ENCODE measurements at places on chromosomes 3 and 15.

DNA sequence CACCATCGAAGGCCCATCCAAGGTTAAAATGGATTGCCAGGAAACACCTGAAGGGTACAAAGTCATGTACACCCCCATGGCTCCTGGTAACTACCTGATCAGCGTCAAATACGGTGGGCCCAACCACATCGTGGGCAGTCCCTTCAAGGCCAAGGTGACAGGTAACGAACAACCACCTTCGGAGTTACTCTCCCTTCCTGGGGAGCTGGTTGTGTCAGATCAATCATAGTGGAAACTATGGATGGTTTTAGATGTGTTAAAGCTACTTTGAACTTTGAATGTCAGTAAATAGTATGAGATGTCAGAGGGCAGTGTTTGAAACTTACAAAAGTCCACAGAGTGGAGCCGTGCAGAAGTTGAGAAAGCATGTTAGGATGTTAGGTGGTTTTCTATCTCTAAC, 42.3 kb downstream of the DNASE1L3 start:
- DNase-seq: no peak

GRCh38 chr3:196193133-196193735, 18.0 kb downstream of the ZDHHC19 start:
- no peak for DNase-seq

GRCh38 chr3:8460050-8460708, 41.4 kb upstream of the LMCD1 start:
- no peak for DNase-seq

GRCh38 chr15:90933301-90933700, 952 bp upstream of the HDDC3 start:
- no peak for DNase-seq

DNA sequence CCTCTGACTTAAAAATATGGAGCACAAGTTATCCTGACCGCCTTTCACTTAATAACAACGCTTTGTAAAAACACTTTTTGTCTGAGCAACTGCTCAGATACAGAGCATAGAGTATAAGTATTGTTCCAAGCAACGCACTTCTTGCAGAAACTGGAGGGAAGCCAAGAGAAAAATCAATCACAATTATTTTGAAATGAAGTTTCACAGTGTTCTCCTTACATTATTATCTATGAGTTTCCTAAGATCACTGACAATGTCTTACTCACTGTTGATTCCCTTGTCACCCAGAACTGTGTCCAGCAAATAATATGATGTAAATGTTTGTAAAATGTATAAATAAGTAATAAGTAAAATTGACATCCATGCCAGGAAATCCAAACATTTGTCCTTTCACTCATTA, 184.6 kb upstream of the GPR149 start:
- no peak for DNase-seq

- no peak for DNase-seq
Measured at GRCh38 chr3:171548917-171549316, 88.7 kb upstream of the TNIK start.

DNA sequence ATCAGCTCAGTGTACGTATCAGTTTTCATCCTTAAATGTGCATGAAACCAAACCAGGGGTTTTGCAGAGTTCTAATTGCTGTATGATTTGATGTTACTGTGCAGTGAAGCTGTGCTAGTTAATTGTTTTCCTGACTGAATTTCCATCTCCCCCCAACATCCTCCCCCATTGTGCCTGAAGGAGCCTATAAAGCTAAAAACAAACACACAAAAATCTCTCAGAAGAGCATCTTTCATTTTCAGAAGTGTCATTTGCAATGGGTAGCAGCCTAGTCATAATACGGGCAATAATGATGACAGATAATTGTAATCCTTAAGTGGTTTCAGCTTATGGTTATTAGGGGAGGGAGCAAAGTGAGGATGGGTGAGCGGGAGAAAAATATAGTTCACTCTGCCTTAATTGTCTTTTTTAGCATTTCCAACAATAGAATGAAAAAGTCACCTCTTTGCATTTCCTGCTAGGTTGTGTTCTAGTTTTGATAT, 207.9 kb upstream of the TBL1XR1 start:
- no peak for DNase-seq

DNA sequence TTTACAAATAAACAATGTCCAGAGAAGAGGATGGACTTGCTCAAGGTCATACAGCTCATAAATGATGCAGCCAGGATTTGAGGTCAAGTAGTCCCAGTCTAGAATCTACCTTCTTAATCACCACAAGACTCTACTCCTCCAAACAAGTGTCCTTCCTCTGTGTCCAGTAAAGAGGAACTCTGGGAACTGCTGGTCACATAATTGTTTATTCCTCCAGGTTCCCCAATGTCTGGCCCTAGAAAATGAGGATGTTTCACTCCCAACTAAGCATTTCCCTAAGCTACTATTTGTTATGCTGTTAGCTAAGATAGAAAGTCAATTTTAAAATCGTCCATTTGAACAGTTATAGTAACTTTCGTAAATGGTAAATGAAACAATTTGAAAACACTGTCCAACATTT, 192.4 kb downstream of the FHIT start:
- no peak for DNase-seq

- DNase-seq: no peak
Measured at GRCh38 chr3:184594371-184595001, 32.9 kb downstream of the EPHB3 start.

GRCh38 chr3:78875436-78875835, 892.4 kb downstream of the ROBO1 start:
- DNase-seq: no peak

DNA sequence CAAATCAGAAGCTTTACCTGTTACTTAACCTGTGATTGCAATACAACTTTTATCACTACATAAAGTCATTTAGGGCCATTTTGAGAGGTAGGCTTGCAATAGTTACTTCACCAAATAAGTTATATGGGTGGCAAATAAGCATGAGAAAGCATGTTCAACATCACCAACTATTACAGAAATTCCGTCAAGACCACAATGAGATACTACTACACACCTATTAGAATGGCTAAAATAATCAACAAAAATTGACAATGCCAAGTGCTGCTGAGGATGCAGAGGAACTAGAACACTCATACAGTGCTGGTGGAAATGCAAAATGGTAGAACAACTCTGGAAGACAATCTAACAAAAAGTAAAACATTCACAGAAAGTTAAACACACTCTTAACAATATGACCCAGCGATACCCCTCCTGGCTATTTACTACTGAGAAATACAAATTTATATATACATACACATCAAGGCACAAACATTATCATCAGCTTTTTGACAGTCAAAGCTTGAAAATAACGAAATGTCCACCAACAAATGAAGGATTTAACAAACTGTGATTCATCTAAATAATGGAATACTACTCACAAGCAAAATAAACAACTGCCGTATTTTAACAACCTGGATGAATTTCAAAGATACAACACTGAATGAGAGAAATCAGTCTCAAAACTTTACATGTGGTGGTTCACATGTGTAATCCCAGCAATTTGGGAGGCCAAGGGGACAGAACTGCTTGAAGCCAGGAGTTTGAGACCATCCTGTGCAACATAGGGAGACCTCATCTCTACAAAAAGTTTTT, 82.9 kb downstream of the MYO9A start:
- DNase-seq: no peak

GRCh38 chr15:80878242-80878866, 99.2 kb downstream of the CEMIP start:
- no peak for DNase-seq

DNA sequence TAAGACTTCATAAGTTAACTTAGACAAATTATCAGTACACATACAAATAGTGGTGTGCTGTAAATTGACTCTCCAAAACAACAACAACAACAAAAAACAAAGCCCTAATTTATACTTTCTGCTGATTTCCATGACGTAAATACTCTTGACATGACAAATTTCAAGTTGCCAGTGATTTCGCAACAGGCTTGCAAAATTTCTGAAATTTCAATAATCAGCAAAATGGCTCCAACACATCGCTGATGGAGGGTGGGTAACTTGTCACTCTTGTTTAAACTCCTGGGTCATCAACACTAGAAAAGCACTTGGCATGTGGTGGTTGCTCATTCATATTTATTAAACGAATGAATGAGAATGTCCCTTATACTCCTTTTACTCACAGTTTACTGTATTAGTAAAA, 205.2 kb upstream of the SATB1 start:
- DNase-seq: no peak

- no peak for DNase-seq
Measured at GRCh38 chr3:55698831-55699230, 211.7 kb upstream of the WNT5A start.

DNA sequence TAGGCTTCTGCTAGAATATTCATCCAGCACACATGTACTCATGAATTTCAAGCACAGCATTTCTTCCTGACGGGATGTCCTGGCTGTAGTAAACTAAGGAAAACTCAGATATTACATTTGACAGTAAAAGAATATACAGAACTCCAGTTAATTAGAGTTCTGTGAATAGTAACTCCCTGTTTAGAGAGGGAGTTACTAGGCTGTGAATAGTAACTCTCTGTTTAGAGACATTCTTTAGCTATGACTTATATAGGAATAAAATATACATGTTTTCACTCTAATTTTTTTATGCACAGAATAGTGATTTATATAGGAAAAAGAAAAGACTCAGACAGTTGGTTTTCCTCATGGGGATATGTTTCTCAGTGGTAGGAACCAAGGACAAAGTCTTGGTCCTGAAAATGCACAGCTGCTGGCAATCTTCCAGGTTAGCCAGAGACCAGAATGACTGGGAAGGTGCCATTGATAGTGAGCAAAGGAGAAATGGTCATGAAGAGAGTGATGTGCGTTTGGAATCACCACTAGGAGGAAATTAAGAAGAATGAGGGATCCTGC, 480.7 kb upstream of the THBS1 start:
- DNase-seq: no peak

DNA sequence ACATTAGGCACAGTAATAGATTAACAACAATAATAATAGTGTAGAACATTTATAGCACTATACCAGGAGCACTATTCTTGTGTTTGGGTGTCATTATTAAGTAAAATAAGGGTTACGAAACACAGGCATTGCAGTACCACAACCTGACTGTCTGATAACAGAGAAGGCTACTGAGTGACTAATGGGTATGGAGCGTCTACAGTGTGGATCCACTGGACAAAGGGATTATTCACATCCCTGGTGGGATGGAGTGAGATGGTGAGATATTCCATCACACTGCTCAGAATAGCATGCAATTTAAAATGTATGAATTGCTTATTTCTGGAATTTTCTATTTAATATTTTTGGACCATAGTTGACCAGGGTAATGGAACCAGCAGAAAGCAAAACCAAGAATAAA, 18.2 kb downstream of the MINDY4B start:
- DNase-seq: no peak

DNA sequence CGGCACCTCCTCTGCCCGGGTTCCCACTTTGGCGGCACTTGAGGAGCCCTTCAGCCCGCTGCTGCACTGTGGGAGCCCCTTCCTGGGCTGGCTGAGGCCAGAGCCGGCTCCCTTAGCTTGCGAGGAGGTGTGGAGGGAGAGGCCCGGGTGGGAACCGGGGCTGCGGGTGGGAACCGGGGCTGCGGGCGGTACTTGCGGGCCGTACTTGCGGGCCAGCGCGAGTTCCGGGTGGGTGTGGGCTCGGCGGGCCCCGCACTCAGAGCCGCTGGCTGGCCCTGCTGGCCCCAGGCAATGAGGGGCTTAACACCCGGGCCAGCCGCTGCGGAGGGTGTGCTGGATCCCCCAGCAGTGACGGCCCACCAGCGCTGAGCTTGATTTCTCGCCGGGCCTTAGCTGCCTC, 14.4 kb upstream of the DAPK2 start:
- no peak for DNase-seq

DNA sequence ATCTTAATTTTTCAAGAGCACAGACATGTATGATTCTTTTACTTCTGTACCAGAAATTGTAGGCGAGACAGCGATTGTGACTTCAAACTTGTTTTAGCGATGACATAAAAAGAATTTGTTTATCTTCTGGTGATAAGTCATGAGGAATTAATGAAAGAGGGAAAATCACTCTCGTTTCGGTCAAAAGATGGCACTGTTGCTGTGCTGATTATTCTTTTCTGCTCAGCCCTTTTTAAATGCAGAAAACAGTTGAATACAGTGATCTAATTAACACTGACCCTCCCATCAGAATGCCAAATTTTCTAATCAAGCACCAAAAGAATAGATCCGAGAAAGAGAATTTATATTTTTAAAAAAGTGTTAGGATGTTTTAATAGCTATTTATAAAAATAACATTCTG, 52.6 kb downstream of the NSUN3 start:
- no peak for DNase-seq

DNA sequence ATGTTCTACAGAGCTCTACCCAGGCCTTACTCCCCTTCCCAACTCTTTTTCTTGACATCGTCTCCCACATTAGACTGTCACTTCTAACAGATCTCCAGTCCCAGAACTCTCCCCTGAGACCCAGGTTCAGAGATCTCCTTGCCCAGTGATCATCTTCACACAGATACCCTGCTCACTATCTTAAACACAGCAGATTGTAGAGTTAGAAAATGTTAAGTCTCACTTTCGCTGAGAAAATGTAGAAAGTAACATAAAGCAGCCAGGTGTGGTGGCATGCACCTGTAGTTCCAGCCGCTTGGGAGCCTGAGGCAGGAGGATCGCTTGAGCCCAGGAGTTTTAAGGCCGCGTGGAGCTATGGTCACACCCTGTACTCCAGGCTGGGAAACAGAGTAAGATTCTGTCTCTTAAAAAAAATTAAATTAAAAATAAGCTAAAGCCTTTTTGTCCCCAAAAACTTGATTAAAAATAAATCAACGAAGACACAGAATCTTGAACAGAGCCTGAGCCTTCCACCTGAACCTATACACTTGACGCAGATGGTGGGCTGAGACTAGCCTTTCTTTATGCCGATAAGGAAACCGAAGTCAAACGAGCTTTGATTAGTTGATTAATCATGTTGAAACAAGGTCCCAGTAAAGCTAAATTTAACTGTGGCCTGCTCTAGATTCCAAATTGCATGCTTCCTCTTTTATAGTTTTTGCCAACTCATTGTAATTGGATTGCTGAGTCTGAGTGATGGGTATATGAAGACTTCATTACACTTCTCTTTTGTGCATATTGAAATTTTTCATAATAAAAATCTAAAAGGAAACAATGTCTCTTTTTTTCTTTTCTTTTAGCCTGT, 31.3 kb upstream of the BLM start:
- DNase-seq: no peak

DNA sequence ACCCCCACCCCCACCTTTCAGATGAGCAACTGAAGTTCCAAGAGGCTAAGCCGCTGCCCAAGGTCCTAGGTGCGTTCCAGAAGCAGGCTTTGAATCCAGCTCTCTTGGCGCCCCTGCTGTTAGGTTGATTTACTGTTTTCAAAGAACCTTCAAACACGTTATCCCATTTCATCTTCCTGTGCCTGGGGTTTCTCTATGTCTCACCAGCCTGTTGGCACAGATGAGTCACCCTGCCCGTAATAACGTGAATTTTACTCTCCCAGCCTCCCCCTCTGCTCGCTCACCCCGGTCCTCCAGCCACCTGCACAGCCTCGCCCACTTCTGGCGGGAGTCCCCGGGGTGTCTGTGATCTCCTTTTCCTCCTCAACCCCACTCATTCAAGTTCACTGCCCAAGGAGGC, 13.0 kb upstream of the TSEN2 start:
- DNase-seq: no peak

DNA sequence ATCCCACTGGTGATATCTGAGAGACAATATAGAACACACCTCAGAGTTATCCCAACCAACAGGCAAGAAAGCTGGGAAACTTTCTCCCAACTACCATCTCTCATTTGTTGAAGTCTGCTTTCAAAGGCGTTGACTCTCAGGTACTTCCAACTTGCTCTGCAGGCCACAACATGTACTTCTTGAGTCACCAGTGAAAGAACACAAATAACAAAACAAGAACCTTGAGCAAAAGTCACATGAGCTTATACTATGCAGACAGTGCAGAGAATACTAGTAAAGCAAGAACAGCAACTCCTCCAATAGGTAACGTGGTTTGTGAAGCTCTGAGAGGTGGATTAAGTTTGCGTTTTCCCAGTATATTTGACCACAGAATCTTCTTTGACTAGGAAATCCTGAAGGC, 20.6 kb downstream of the SNTN start:
- no peak for DNase-seq
